ENCODE measurements at places on chromosomes 3 and 15.

- DNase-seq = no peak
Observed at GRCh38 chr3:103653996-103654395, 1219.2 kb downstream of the ZPLD1 start.

GRCh38 chr3:179163503-179163902 lies 15.3 kb downstream of the PIK3CA start:
- no peak for DNase-seq

- DNase-seq = no peak
Observed at GRCh38 chr15:100934726-100935125, 15.6 kb downstream of the LRRK1 start.

GRCh38 chr15:73709686-73710085 lies 25.5 kb downstream of the CD276 start:
- DNase-seq = no peak

DNA sequence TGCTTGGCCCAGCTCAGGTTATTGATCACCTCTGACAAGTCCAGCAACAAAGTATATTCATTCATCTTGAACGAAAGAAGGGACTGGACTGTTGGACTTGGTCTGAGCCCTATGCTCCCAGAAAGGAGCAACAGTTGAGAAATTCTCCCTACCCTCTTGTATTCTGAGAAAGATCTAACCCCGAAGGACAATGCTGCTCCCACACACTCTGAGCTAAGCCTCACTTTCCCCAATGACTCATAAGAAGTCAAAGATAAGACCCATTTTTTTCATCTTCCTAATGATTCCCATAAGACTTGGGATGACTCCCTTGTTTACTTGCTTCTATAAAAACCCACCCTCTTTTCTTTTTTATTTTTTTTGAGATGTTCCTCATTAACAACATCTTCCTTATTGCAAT lies 549.4 kb upstream of the MDFIC2 start:
- no peak for DNase-seq

GRCh38 chr3:151879037-151879436 lies 5.6 kb downstream of the SUCNR1 start:
- DNase-seq = no peak

DNA sequence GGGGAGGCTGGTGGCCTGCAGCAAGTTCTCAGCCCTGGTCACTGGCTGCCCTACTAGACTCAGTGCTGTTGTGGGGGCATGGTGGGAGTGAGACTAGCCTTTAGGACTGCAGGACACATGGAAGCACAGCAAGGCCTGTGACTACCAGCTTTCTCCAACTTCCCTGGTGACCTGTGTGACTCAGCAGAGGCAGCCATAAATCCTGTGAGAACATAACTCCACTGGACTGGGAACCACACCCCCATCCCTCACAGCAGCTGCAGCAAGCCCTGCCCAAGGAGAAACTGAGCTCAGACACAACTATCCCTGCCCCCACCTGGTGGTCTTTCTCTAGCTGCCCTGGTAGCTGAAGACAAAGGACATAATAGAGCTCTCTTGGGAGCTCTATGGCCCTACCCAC lies 111.3 kb downstream of the DCLK3 start:
- no peak for DNase-seq
